ENCODE measurements at places on chromosomes 5 and 9.

DNA sequence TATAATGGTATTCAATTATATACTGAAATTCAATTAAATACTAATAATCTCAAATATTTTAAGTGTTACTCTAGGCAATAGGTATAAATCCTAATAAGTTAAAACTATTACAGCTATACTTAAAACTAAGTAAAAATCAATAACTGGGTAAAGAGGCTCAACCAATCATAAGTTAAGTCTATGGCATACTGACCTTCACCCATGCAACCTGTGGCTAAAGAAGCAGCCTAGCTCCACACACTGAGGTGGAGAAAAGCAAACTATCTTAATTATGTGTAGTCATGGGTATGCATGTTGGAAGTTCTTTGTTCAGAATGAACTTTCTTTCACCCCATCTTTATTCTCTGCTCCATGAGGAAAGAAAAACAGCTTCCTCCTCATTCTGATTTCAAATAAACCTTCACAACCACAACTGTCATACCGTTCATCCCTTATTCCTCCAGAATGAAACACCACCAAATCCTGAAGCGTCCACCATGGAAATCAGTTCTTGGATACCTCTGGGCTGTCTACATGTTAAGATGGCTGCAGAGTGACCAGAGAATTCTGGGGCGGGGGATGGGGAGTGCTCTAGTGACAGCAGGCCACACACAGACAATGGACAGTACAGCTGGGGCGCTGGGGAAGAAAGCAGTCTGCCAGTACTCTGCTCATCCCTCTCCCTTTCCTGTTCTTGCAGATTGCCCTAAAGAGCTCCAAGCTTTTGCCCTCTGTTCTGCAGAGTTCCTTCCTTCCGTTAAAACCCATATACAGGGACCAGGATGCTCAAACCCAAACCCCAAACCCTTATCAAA, 62.3 kb downstream of the RIGI start:
- DNase-seq, result no peak

- no peak for DNase-seq
Observed at GRCh38 chr5:31393126-31393525, 138.8 kb downstream of the DROSHA start.

DNA sequence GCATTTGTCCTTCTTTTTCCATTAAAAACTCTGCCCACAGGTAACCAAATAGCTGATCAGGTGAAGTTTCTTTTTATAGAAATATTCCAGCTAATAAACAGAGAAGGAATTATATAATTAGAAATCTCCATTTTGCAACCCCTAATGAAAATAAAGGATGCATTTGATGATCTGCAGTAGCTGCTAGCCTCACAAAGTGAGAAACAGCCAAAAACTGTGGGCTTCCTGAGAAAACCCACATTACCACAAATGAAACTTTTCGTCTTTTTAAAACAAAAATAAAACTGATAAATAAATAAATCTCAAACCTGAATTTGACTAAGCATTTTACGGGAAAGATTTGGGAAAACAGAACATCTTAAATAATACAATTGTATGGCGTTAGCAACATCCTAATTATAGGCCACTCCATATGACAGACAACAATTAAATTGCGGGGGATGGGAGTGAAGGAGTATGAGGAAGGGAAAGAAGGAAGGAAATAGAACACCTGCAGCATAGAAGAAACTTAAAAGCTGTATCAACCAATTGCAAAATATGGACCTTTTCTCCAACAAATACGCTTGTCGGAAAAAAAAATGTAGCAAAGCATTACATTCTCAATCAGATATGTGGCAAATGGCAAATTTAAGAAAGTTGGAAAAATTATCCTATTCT, 283.0 kb upstream of the ITGA1 start:
- no peak for DNase-seq

GRCh38 chr9:77307166-77307565, 129.8 kb downstream of the VPS13A start:
- no peak for DNase-seq

DNA sequence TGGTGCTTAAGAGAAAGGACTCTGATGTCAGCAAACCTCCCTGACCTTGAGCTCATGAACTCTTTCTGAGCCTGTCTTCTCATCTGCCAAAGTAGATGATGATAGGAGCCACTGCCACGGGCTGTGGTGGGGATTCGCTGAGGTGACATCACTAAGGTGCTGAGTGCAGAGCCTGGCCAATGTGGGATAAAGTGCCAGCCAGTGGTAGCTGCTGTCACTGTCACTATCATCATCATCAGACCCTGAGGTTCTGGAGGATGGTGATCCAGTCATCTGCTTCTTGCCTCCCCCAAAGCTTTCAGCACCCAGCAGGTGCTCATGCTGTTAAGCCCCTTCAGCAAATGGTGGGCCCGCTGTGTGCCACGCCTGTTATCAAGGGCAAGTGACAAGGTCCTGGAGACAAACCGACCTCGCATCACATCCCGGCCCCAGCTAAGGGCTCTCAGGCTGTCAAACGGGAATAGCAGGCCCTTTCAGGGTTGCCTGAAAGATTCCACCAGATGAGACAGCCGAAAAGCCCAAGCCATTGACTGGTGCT, 6.4 kb downstream of the FPGS start:
- no peak for DNase-seq

DNA sequence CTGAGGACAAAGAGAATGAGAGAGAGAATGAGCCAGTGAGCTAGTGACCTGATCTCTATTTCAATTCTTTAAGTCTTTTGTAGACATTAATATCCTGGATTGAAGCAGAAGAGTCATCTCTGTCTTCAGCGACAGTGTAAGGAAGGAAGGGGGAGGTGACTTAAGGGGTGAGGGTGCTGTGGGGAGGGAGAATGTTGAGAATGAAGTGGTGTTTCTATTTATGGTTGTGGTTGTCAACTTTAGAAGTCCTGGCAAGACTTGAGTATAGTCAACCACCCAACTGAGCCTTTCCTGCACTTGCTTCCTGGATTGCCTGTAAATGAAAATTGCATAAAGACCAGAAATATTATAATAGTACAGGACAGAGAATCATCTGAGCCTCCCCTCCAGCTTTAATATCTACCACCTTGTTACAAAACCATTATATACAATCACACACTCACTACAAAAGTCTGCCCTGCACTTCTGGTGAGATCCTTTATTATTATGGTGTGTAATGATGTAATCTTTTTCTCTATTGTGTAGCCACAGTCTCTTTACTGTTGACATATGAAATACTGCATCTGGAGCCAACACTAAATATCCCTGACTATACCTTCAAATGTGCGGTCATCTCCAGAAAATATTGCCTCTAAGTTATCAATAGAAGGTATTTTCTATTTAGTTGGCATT, 91.7 kb downstream of the NTRK2 start:
- no peak for DNase-seq

DNA sequence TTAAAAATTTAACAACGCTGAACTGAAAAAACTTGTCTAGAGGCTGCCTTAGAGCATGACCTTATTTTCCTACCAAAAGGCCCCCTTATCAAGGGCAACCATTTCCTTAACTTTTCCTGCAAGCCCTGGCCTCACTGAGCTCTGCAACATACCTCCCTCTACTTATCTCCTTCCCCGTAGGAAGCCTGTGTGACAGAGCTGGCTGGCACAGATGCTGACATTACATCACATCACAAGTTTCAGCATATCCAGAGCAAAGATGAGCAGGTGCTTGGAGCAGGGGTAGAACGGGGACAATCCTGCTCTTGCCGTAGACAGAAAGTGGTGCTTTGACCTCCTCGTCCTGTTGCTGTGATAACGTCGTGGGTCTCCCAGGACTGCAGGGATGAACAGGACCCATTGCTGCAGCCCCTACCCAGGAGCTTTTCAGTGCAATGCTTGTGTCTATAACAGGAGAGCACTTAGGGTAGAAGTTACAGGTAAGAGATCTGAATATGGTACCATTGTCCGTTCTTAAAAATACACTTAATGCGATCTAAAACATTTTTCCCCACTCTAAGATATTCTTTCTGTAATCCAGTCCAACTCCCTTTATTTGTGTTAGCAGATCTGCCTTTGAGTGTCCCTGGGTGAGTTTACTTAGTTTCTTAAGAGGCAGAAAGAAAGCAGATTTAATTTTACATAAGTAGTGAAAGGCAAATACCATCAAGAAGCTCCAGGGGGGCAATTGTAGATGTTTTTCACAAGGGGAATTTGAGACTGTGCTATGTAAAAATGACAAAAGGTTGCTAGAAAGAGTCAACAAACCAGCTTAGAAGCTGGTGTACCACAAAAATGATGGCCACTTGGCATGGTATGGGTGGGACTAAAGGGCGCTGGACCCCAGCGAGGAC, 101.9 kb upstream of the EFNA5 start:
- DNase-seq, result no peak

DNA sequence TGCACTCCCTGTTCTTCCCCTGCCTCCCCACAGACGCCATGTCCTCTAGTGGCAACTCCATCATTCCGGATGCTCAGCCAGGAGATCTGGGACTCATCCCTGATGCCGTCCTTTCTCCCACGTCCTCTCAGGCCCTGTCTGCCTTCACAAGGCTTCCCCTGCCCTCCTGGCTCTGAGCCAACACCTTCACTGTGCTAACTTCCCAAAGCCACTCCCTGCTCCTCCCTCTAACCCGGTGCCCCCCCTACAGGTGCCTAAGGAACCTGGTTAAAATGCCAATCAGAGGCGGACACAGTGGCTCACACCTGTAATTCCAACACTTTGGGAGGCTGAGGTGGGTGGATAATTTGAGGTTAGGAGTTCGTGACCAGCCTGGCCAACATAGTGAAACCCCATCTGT, 67.6 kb downstream of the LMX1B start:
- DNase-seq, result no peak

DNA sequence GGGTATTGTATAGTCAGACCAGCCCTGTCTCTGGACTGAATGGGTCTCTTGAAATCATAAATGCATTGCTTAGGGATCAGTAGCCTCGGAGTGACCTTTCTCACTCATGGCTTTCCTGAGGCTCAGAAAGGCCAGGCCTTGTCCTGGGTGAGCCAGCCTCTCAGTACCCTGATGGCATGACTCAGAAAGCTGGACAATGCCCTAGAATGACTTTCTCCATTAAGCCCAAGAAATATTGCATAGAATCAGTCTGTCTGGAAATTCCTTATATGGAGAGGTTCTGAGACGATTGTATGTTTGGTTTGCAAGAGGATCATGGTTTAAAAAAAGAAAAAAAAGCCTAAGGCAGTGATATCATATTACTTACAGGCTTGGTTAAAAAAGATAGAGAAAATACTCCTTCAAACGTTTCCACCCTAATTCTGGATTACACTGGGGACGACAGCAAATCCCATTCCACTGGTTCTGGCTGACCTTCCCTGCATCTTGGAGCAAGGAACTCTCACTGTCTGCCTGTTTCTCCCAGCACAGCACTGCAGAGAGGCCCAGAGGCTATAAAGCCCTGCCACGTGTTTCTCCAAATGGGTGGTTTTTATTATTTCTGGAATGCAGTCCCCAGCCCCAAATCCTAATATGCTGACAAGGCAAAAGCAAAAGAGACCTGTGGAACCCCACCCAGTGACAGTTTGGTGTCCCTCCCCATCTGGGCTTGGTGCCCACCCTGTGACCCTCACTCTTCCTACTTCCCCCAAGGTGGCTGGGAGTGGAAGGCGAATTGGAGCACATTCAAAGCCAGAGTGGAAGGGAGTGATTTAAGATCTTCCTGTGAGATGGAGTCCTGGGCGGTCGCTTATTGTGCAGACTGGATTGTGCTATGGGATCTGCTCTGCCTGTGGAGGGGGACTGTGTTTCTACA, 34.4 kb downstream of the MAP1B start:
- DNase-seq, result no peak

GRCh38 chr9:99721898-99722297, 99.8 kb upstream of the NR4A3 start:
- no peak for DNase-seq

GRCh38 chr9:113343732-113344231, 3.7 kb upstream of the WDR31 start:
- no peak for DNase-seq

GRCh38 chr5:16529306-16529705, 63.7 kb upstream of the ZNF622 start:
- no peak for DNase-seq

DNA sequence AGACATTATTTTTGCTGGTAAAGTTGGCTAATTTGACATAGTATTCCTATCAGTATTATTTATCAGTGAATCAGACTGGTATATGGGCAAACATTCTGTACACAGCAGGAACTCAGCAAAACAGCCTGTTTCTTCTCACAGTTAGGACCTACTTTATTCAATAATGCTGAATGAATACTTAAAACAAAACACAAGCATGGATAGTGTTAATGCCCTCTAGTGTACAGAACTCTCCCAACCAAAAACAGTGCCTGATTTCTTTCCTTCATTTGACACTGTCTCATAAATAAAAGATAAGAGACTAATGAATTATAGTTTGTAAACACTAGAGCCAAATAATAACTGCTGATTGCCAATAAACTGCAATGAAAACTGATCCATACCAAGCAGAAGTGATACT, 1113.3 kb downstream of the PTPRD start:
- no peak for DNase-seq

GRCh38 chr9:104293877-104294276, 199.8 kb downstream of the SMC2 start:
- no peak for DNase-seq

DNA sequence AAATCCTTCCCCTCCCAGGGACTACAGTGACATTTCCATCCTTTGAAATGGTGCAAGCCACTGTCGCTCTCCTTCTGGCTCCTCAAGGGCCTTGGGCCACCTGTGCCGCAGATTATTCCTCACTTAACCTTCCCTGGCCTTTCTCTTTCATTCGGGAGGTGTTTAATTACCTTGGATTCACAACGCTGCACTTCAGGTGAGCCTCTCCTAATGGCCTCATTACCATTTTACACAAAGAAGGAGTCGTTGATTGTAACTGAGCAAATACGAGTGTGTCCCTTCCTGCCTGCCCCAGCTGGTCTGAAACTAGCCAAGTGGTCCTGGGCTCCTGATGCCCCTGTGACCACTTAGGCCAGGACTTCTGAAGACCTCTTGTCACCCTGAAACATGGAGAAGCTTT, 205.0 kb downstream of the CRB2 start:
- no peak for DNase-seq

GRCh38 chr5:172528440-172528839, 74.1 kb upstream of the SH3PXD2B start:
- no peak for DNase-seq

- no peak for DNase-seq
Observed at GRCh38 chr5:1753490-1753889, 46.1 kb downstream of the MRPL36 start.

DNA sequence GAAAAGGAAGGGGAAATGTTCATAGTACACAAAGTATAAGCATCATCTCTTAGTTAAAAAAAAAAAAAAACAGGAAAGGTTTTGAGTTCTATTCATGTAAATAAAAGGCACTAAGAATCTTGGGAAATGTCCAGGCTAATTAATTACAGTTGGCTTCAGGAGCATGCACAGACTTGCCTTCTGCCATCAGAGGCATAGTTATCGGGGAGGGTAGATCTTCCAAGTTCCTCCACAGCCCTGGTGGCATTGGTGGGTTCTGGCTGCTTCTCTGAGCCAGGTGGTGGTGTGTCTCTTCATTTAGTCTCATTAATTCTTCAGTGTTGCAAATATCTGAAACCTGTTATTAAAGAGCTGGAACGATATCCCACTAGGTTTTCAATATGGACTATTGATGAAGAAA, 85.2 kb downstream of the TMEM252 start:
- DNase-seq, result no peak

DNA sequence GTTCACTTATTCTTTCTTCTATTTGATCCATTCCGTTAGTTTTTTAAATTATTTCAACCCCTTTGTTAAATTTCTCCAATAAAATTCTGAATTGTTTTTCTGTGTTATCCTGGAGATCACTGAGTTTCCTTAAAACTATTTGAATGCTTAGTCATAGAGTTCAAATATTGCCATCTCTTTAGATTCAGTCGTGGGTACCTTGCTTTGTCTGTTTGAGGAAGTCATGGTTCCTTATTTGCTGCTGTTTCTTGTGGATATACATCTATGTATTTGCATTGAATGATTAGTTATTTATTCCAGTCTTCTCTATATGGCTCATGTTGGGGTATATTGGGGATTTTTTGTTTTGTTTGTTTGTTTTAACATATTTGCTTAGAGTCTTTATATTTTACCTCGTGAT, 80.6 kb downstream of the HINT1 start:
- DNase-seq, result no peak

Data from stimulated activated CD4-positive, alpha-beta T cell treated with anti-CD3 and anti-CD28 coated beads, Interleukin-12 subunit alpha, Interleukin-12 subunit beta, amount 100 ng/mL, for 4 hours (primary cell).